ENCODE measurements at places on chromosomes 3 and 15. TPM values are rescaled to one million over a fixed set of nuclear protein-coding genes. Genes with fewer than 3 reads are reported as not detected.

CPB1 gene
- total RNA-seq, result 1.1 TPM

MKRN2OS gene
- 6.9 TPM for total RNA-seq

OR5K1 gene
- total RNA-seq, result not detected

DNA sequence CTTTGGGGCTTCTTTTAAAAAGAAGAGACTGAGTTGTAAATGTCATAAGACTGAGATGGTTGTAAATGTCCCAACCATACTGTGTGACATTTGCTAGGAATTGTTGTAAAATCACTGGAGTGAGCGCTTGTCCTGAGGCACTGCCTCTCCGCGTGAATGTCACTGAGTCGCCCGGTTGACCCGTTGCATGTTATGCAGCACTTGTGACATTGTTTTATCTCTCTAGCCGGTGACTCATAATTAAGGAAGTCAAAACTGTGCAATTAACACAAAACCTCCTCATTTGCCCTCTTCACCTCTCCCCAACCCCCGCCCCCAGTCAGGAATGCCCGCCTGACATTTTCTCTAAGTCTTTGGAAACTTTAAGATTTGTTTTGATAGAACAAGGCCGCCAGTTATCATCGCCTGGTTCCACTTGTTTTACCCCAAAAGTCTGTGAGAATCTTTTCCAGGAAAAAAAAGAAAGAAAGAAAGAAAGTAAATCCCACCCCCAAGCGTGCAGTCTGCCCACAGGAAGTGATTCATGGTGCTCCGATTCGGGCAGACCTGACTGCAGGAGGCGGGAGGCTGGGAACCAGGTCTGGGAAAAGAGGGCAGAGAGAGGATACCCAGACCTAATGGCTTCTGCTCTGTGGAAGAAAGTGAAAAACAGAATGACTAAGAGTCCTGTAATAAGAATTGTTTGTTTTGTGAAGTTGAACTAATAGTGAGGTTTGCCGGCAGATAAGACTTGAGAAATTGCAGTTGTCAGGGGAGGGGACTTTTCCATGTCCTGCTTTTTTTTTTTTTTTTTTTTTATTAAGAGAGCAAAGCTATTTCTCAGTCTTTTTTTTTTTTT lies 84.8 kb downstream of the SMAD3 start:
- DNase-seq, result peak; percentile 20

DNA sequence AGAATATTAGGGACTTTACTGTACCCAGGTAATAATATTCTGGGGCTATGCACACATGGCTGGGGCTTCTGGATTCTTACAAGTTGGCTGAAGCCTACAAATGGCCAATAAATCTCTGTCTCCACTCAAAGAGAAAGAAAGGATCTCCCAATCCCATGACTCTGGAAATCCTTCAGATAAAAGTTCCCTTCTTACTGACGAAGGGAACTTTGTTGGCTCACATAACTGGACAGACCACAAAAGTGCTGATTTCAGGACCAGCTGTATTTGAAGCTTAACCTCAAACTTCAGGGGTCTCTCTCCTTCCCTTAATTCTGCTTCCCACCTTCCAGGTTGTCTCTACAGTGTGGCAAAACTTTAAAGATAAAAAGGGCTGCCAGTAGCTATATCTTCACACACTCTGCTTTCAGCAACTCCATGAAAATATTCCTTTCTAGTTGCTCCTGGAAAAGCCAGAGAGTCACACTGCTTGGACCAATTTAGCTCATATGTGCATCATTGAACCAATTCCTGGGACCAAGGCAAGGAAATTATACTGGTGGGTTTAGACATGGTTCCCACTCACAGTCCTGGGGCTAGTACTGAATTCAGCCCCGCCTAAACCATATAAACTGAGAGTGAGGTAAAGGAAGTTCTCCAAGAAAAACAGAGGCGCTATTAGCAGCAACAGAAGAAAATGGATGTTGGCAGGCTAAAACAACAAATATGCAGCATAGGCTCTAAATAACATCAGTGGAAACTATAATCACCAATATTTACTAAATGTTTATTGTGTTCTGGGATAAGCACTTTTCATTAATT lies 290.0 kb upstream of the GADL1 start:
- no peak for DNase-seq

DNA sequence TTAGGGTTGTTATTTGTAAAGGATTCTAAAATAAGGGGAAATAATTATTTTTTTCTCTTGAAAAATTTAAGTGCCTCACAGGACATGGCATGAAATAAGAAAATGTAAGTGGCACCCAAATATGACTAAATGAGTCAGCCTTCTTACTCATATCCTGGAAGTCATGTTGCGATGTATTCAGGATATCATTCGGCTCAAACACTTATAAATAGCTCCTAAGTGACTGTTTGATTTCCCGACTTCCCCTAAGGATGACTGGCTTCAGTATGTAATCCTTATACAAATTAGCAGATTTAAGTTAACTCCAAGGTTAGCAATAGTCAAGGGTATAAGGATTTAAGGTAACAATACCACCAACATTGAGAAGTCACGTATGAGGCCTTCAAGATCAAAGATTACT lies 57.3 kb upstream of the OSTN start:
- no peak for DNase-seq

- no peak for DNase-seq
Measured at GRCh38 chr3:169848741-169849140, 21.0 kb downstream of the LRRC31 start.

- no peak for DNase-seq
Measured at GRCh38 chr3:149658744-149659497, 1.1 kb upstream of the WWTR1 start.

- DNase-seq, result no peak
Measured at GRCh38 chr3:175129126-175129525, 270.0 kb downstream of the NAALADL2 start.

- no peak for DNase-seq
Measured at GRCh38 chr3:146343551-146343950, 92.6 kb upstream of the PLSCR4 start.

DNA sequence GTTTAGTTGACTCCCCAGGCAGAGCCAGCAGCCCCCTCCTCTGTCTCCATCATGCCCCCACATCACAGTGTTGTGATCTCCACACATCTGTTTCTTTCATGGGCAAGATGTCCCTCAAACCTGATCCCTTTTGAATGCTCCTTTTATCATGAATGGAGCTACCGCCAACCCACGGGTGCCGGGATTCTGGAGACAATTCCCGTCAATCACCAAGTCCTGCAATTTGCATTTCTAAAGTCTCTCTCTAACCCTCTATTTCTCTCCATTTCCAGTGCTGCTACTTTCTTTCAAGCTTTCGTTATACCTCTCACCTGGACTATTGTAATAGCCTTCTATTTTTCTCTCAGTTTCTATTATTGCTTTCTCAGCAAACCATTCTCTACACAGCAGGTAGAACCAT lies 89.7 kb upstream of the CCNL1 start:
- DNase-seq, result no peak

GRCh38 chr3:107452436-107452835 lies 70.3 kb upstream of the BBX start:
- DNase-seq, result no peak

- DNase-seq, result no peak
Measured at GRCh38 chr3:122961146-122961545, 66.4 kb downstream of the SEMA5B start.

GRCh38 chr3:25344670-25345069 lies 83.4 kb upstream of the RARB start:
- DNase-seq, result no peak

DNA sequence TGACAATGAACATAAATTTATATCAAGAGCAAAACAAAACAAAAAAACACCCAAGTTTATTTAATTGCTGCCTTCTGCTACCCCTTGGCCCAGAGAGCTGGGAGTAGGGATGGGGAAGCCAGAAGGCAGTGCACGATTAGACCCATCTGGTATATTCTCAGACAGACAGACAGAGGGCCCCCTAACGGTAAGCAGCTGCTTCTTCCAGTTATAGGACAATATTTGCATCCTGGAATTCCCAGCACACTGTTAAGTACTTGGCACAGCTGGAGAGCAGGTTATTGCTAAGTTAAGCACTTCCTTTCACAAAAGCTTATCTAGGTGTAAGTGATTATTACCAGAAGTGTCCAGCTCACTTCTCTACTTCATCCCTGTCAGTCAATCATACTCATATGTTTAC lies 39.3 kb downstream of the C2CD4B start:
- DNase-seq, result peak; percentile 59

DNA sequence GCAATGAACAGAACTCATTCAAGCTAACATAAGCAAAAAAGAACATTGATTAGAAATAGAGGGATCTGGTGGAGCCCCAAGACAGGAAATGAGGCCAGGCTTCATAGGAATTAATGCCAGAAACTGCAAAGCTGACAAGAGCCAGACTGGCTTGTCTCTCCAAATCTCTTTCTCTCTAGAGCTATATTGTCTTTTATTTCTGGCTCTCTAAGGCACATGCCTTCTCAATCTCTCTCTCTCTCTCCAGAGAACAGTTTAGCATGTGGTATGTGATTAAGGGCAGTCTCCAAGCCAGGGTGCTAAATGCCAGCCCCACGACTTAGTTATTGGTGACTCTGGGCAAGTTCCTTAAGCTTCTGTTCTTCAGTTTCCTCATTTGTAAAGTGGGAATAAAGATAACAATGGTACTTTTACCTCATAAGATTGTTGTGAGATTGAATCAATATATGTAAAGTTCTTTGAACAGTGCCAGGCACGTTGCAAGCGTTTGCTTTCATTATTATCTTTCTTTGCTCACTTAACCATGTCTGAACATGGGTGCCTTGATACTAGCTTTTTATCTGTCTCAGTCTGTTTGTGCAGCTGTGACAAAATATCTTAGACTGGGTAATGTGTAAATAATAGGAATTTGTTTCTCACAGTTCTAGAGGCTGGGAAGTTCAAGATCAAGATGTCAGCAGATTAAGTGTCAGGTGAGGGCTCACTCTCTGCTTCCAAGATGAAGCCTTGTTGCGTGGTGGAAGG lies 123.2 kb downstream of the BDH1 start:
- DNase-seq, result no peak

DNA sequence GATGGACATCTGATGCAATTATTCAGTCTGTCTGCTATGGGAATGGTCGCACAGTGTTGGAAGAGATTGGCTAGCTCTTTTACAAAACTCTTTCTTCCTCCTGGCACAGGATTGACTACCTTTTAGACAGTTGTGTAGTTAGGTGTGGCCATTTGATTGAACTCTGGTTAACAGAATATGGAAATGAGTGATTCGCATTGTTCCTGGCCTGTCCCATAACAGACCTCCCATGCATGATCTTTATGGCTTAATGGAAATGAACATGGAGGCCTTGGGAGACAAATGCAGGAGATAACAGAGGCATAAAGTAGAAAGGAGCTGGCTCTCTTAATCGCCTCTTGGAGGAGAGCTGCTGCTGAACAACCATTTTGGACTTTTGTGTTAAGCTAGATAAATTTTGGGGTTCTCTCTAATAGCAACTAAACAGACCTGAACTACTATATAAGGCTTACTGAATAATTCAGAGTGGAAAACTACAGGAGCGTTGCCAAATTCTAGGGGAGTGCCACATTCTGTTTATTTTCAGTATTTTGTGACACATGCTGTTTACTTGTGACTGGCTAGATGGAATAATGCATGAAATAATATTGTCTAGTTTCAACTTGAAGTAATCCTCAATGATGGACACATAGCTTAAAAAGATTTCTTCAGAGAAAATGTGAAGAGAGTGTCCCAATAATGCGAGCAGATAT lies 357.7 kb upstream of the SGO1 start:
- no peak for DNase-seq

- no peak for DNase-seq
Measured at GRCh38 chr3:142272200-142272891, 47.0 kb upstream of the GK5 start.

DNA sequence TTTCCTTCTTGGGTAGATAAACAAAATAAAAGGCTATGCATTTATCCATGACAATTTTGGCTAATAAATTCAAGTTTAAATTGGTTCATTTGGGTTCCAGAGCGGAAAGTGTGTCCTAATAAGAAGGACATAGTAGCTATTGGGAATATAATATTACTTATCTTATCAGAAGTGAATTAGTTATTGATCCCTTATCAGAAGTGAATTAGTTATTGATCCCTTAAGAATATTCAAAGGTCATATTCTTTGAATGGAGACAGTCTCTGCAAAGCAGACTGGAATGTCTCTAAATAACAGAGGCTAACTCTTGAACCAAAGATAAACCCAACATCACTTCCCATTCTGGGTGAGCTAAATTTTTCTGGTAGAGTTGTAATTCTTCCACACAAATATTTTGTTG lies 290.7 kb upstream of the BCHE start:
- no peak for DNase-seq

DNA sequence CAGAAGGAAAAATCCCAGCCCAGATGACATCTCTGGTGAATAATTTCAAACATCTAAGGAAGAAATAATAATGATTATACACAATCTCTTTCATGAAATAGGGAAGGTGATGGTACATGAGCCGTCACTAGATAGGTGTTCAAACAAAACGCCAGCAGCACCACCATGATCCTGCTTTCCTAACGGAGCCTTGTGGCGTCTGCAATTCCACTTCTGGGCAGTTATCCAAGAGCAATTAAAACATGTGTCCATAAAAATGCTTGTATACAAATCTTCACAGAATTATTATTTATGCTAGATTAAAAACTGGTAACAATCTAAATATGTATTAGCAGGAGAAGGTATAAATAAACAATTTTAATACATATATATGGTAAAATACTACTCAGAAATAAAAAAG lies 33.7 kb downstream of the RTP4 start:
- DNase-seq, result no peak

GRCh38 chr3:71874618-71875017 lies 89.7 kb upstream of the PROK2 start:
- DNase-seq, result no peak

- peak; percentile 39 for DNase-seq
Measured at GRCh38 chr3:43894176-43895049, 203.7 kb downstream of the ABHD5 start.

DNA sequence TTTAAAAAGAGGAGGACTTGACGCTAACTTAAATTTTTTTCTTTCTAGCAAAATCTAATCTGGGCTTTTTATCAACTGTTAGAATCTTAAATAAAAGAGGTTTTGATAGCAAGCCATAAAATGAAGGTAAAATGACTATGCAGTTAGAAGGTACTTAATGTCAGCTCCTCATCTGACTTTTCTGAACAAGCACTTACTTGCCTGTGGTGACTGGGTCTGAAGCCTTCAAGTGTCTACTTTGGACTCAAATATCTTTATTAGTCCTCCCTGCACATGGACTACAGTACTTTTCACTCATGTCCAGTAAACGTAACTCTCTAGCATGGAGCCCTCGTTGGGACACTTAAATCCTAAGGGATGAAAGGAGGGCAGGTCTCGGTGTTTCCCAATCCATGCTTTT lies 135.9 kb downstream of the P2RY1 start:
- no peak for DNase-seq

All from left colon (tissue), 2 donors.